ENCODE measurements at places on chromosomes 5 and 9.
A peak's percentile ranks its signal among the peaks of the same experiment; 100 is the strongest.

DNA sequence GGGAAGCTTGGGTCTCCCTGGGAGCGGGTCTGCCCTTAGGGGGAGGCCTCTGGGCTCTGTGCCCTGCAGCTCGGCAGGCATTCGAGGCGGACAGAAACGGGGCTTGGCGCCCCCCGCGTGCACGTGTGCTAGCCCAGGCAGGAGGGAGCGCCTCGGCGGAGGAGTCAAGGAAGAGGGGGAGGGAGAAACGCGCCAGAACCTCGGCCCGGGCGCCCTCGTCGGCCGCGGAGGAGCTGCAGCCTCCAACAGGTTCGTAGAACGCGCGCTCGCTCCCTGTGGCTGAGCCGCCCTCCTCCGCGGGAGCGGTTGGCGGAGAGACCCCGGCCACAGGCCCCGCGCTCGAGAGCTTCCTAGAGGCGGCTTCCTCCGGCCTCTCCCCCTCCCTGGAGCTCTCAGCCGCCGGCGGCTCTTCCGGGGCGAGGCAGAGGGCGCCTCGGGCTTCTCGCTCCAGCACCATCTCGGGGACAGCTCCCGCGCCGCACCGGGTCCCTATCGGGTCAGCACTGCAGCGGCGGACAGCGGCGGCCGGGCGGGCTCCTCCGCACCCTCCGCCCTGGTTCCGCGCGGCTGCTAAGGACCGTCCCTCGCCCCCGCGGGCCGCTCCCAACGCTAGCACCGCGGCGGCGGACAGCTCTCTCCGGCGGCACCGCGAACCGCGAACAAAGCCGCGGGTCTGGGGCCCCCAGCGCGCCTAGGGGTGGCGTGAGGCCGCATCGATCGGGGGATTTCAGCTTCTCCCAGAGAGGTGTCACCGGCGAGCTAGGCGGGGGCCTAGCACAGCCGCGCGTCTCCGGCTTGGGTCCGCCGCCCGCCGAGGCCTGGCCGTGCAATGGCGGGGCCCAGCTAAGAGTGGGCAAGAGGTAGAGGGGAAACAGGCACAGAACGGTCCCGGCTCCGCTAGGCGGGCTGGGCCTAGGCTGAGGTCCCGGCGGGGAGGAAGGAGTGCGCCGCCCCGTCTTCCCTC, 74.6 kb upstream of the CPLX2 start:
- DNase-seq = peak; percentile 77

DNA sequence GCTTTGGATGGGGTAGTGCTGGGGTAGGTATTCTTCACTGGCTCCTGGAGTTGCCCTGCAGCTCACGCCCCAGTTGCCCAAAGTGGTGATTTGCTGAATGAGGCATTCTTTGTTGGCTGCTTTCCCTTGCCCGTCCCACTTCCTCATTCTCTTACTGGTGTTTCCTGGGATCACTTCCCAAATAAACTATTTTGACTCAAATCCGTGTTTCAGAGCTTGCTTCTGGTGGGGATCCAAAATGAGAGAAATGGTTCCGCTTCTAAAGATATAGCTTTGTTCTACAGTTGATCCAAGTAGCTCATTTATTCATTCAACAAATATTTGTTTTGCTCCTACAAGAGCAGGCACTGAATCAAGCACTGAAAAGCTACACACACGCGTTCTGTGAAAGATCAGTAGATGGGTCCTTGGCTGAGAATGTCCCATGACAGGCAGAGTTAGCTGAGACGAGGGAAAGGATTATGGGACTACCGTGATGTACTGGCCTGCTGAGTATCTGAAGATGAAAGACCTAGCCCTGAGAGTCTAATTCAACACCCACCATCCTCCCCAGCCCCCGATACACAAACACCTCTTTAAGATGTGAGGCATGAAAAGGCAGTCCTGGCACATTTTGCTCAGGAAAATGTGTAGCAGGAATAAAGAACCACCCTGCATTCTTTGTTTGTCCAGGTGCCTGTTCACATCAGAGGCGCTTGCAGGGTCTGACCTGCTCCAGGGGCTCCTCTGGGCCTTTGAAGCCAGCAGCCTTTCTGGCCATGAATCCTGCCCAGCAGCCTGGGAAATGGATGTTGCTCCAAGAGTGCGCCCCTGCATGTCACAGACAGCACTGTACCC, 143.1 kb upstream of the RANBP3L start:
- DNase-seq = no peak

DNA sequence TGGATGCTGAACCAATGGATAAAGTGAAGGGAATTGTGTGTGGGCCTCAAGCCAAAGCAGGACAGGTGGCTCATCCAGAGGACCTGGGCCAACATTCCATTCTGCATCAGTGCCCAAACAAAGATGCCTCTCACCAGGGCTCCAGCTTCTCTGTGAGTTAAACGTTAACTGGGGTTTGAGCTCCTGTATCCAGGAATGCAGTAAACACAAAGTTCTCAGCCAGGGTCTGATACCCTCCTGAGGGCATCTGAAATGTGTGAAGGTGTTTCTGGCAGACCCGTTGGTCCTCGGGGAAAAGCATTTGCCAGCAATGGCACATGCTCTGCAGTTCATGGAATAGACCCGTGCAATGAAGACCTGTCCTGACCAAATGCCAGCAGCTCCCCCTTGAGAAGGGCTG, 33.9 kb upstream of the AOPEP start:
- DNase-seq = no peak

DNA sequence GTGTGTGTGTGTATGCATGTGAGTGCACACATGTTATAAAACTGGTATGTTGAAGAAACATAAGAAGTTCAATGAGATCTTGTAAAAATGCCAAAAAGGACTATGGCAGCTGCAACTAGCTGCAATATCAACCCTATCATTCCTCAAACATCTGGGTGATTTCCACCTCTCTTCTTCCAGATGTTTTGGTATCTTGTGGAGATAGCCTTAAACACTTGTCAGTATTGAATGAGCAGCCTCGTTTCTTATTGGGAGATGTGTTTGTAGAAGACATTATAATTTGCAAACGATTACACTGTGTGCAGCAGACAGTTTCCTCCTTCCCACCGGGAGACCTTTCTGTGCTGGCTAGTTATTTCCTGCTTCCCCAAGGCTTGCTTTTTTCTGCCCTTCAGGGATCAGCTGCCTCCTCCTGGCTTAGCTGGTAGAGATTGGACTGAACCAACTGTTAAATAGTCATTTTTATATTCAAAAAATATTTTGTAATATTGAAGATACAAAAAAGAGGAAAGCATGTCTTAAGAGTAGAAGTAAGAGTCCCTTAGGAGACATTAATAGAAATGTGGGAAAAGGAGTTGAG, 168.4 kb upstream of the MPDZ start:
- DNase-seq = no peak

DNA sequence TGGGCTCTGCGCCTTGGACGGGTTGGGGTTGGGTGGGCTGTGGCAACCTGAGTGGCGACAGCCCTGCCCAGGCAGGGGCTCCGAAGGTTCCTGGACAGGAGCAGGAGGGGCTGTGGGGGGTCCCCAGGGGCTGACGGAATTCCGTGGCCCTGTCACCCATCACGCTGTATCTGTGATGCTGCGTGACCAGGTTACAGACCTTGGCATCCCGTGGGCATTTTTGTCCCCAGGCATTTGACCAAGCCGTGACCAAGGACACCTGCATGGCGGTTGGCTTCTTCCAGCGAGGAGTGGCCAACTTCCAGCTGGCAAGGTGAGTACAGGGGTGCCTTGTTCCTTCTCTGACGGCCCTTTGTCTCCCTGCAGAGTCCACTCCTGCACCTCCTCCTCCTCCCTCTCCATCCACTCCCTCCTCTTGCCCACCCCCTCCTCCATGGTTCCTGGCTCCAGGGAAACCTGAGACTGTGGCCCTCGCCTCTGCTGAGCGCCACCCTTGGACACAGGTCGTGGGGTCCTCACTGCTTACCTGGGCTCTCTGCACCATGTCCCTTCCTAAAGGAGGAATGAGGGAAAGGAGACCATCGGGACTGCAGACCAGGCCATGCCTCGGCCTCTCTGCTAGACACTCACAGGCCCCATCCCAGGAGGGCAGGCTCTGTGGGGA, 3.0 kb downstream of the NOXA1 start:
- no peak for DNase-seq

GRCh38 chr9:35603506-35603985, 1.5 kb upstream of the TESK1 start:
- no peak for DNase-seq

DNA sequence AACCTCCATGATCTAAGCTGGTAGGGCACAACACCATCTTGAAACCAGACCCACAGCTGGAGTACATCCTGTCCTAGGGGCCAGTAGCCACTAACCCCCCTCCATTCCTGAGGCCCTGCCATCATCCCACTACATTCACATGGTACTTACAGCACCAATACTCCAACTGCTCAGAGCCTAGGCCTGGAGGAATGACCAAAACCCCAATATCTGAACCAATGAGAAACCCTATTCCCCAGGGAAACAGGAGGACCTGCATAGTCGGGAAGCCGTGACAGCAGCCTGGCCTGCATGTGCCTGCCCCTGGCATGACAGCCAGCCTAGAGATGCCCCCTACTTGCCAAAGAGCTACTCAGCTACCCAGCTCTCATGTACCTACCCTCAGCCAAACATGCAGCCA, 65.4 kb upstream of the DMRT1 start:
- no peak for DNase-seq

GRCh38 chr9:129011761-129012181, 16.4 kb downstream of the SH3GLB2 start:
- no peak for DNase-seq

DNA sequence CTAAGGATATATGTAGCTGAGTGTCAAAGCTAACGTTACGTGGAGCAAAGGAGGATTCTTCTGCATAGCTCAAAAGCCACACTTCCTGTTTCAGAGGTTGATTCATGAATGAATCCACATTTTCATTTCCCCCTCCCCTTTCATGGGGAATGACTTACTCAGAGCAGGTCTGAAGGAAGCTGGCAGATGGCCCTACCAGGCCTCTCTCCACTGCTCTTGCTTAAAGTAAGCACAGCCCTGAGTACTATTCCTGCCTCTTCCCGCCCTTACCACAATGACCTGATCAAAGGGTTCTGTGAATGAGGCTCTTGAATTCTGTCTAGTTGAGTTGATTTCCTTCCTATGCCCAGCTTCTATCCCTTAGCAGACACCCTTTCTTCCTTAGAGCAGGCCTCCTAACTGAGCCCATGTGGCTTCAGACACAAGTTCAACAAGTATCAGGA, 6.3 kb downstream of the IGIP start:
- DNase-seq = no peak

- no peak for DNase-seq
Measured at GRCh38 chr9:125370786-125371185, 109.2 kb downstream of the GAPVD1 start.

DNA sequence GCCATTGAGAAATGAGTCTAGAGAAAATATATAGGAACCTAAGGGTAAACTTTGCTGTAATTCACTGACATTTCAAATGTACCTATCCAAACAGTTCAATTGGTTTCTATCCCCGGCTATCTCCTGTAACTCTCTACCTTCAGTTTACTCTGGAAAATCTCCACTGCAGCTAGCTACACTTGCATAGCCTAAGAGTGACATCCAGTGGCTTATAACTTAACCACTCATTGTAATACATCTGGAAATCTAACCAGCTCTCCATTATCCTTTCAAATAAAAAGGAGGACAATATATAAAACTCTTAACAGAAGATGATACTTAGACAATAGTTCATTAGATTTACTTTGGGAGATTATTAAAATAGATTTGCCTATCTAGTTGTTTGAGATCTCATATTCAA, 35.3 kb upstream of the SPDL1 start:
- no peak for DNase-seq

DNA sequence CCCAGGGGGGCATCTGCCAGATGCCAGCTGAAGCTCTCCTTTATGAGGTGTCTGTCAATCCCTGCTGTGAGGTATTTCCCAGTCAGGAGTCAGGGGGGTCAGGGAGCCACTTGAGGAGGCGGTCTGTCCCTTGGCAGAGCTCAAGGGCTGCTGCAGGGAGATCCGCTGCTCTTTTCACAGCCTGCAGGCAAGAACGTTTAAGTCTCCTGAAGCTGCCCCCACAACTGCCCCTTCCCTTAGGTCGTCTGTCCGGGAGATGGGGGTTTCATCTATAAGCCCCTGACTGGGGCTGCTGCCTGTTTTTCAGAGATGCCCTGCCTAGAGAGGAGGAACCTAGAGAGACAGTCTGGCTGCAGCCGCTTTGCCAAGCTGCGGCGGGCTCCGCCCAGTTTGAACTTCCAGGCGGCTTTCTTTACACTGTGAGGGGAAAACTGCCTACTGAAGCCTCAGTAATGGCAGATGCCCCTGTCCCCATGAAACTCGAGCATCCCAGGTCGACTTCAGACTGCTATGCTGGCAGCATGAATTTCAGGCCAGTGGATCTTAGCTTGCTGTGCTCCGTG, 148.3 kb downstream of the RPS23 start:
- DNase-seq = no peak

DNA sequence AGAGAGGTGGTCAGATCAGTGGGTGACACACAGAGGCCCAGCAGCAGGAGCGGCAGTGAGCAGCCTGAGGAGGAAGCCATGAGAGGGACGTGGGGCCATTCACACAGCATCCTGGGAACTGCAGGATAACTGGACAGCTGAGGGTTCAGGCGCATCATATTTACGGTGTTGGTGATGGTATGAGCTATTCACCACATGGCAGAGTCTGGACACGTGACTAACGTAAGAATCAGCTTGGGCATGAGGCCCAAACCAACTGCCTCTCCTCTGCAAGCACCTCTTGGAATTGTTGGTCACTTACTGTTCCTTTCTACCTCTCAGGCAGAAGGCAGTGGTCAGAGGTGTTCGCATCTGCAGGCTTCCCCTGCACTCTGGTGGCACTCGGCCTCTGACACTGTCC, 141.1 kb downstream of the ENTREP1 start:
- DNase-seq = no peak

- no peak for DNase-seq
Measured at GRCh38 chr9:22170556-22170955, 161.5 kb upstream of the CDKN2B start.
